ENCODE measurements at places on chromosomes 3 and 15.
A peak's percentile ranks its signal among the peaks of the same experiment; 100 is the strongest.

- DNase-seq = no peak
Measured at GRCh38 chr3:186520957-186521842, 23.0 kb downstream of the CRYGS start.

DNA sequence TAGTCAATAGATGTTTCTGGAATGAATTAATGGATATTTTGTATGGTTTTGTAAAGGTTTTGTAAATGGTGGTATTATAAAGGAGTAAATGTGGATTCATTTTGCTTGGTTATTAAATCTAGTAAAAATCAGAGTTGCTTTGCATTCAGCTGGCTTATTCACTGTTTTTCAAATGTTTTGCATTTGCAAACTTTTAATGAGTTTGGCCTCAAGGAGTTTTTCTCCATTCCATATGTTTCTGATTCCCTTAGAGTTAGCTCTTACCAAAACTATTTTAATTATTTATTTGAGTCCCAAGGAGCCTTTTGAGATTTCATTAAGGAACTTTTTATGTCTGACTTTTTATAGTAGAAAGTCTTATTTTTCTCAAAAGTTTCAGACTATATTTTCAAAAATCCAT lies 992.2 kb downstream of the DIPK2A start:
- DNase-seq = no peak

DNA sequence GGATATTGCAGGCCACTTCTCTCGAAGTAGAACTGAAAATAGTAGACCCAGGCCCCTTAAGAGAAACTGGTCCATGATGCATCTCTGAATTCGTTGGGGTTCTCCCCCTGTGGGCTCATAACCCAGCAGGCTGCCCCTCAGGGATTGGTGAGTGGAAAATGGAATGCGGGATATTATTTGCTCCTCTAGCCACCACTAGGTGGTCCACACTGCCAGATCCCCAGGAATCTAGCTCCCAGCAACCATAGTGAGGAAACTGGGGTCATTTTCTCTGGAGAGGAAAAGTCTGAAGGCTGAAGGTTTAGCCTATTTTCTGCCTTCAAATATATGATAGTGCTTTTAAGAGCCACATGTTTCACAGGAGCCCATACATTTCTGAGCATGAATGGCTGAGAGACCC lies 6.7 kb downstream of the CX3CR1 start:
- no peak for DNase-seq

GRCh38 chr15:81334768-81335435 lies 11.0 kb upstream of the STARD5 start:
- DNase-seq = no peak

DNA sequence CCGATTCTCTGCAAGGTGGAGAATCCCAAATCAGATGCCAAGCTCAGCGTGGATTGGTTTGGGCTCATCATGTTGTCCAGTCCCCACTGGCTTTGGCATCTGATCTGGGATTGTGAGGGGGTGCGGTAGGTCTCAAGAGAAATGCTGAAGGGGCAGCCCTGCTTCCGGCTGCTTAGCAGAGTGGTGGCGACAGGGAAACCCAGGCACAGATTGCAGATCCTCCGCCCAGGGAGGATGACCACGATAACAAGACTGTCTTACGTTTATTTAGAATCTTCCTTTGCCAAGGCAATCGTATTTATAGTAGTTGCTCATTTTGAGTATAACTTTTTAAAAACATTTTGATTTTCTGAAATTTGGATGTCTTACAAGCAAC lies 61.1 kb downstream of the SLC12A8 start:
- no peak for DNase-seq

- DNase-seq = peak; percentile 85
Measured at GRCh38 chr3:72836923-72837322, 11.3 kb downstream of the SHQ1 start.
